ENCODE measurements at places on chromosomes 11 and 22. TPM values are rescaled to one million over a fixed set of nuclear protein-coding genes. Genes with fewer than 3 reads are reported as not detected.

DNA sequence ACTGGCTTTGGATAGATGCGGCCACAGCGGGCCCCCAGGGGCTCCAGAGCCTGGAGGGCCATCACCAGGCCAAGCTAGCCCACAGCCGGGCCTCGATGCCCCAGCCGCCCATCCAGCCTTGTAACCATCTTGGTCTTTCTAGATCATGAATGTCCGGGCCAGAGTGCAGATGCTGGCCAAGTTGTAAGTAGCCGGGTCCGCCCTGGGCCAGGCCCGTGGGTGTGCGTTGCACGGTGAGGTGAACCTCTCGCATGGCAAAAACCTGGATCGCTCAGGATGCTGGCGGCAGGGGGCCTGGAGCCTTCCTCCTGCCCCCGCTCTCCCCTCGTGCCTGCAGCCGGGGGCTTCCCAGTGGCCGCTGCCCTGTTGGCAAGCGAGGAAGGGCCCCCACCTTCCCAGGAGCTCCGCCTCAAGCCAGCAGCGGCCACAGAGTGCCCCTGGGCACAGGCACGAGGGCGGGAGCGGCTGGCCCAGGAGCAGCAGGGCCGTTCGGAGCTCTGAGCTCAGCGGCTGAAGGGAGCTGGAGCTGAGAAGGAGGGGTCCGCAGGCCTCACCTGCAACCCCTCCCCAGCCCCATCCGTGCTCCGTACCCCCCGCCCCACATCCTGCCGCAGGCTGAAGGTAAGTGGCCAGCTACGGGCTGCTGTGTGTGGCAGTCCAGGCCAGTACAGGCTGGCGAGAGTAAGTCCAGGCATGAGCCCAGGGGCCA, 10.9 kb upstream of the MRPL23 start:
- DNase-seq = peak; percentile 32

DNA sequence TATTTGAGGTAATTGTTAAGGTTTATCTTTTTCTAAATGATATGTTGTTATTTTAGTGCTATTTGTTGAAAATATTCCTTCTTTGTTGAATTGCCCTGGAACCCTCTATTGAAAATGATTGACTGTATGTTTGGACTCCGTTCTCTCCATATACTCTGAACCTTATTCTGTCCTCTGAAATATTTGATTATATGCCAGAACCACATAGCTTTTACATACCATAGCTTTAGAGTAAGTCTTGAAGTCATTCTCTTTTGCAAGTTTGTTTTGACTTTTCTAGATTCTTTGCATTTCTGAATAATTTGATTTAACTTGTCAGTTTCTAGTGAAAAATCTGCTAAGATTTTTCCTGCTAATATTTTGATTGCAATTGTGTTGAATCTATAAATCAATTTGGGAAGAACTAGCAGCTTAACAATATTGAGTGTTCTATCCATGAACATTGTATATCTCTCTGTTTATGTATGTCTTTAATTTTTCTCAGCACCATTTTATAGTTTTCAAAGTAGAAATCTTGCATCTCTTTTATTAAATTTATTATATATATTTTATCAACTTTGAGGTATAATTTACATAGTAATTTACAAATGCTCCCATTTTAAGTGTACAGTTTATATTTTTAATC, 51.7 kb upstream of the PITPNB start:
- DNase-seq = no peak

DNA sequence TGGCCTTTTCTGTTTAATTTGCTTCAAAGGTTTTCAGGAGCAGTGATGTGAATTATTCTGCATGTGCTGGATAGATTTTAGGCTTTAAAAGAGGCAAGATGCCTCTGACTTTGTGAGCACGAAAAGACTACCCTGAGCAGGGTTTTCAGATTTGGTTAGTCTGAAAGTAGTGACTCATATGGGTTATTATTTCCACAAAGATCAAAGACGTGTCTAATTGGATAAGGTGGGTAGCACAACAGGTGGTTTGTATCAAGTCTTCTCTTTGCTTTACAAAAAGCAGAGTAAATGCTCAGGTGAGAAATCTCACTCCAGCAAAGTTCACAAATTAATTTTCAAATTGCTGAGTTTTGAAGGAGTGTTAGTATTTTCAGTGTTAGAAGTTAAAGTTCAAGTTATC, 37.6 kb upstream of the DBX1 start:
- DNase-seq = no peak

Gene PKP3
- polyA plus RNA-seq = 2.4 TPM

- DNase-seq = peak; percentile 40
Observed at GRCh38 chr11:3146612-3147256, 18.4 kb downstream of the OSBPL5 start.

- no peak for DNase-seq
Observed at GRCh38 chr22:17491090-17491640, 72.1 kb upstream of the SLC25A18 start.

Gene FREY1
- polyA plus RNA-seq = 0.30 TPM

- no peak for DNase-seq
Observed at GRCh38 chr22:45242778-45243191, 2.1 kb upstream of the KIAA0930 start.

DNA sequence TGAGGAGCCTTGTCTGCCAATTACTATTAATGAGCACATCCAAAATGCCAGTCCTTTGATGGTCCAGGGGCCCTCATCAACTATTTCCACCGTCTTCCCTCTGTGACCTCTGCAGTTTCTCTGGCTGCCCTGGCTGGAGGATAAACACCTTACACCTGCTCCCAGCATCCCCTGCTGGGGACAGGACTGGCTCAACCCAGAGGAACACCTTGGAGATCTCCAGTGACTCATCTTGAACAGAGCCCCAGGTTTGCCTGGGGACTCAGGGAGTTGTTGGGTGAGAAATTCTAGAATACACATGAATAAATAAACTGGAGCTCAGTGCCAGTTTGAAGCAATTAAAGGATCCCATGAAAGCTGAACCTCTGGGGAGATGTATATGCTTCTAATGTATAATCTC, 24.0 kb upstream of the ELF5 start:
- DNase-seq = no peak

- peak; percentile 28 for DNase-seq
Observed at GRCh38 chr11:103202048-103202651, 92.9 kb downstream of the DYNC2H1 start.

DNA sequence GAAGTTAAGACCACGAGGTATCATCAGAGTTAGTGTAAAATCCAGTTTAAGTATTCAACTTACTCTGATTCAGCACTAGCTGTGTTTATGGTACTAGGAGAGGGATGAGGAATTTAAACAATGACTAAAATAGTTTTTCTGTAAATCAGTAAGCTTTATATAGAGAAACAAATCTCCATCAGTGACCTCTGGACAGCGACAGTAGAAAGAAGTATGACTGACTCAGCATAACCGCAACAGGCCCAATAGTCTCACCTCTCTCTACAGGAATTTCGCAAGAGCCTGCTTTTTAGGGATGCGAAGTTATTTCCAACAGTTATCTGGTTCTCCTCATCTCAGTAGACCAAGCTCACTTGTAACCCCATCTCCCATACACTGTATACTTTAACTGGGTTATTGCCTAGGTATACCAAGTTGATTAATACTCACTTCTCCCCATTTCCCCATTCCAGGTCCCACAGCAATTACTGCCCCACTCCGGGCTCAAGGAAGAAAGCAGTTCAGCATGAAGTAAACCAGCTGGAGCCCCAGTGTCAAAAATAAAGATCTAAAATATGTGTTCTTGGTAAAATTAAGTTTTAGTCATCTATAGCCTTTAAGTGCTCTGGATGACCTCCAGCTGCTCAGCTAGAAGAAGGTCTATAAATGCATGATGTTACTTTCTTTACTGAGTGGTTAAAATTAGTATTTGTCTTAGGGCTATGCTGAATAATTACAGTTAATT, 770.6 kb upstream of the CCDC90B start:
- no peak for DNase-seq

Gene PTGDR2
- not detected for polyA plus RNA-seq

Gene TRPM5
- not detected for polyA plus RNA-seq

- DNase-seq = no peak
Observed at GRCh38 chr11:101030692-101031091, 98.9 kb downstream of the PGR start.

DNA sequence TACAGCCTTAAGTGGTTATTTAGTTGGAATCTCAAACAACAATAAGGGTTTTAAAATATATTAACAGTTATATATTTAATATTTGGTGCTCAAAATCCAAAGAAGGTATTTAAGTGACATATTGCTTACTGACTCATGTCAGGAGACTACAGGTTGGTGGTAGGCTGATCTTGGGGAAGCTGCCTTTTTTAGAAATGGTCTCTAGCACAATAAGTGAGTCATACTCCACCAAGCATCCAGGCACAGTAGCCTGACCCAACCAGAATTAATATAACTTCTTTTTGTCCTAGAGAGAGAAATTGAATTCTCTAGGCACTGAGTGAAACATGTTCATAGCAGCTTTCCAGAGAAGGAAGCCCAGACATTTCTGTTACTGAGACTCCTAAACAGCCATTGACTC, 868.5 kb upstream of the TENM4 start:
- DNase-seq = no peak

DNA sequence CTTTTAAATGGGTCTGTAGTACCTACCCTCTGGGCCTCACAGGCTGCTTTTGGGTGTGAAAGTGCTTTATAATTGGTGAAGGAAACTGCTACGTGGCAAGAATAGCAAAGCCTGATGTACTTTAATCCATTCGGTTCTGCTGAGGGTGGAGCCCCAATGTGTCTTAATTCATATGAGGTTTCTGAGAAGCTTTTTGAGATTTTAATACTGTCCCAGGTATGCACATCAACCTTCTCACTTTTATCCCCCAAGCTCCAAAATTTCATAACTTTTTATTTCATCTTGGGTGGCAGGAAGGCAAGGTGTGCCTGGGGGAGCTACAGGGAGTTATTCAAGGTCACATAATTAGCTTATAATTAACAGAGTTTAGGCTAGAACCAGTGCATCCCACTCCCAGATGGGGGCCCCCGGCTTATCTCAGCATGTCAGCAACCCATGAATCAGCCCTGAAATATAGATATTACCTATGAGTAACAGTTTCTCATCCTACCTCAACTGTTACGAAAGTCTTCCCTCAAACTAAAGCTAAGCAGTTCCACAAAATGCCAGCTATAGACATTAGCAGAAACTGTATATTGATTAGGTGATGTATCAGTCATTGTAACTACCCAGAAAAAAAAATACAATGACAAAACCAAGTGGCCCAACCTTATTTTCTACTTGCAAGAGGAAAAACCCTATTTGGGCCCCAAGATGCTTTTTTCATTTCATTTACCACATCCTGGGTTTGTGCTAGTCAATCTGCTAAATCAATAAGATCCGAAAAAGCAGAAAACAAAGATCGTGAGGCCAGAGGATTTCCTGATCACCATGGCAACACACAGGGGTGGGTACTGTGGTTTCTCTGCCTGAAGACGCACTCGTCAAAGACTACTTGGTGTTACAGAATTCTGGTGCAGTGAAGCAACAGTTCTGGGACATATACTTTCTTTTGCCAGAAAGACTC, 26.7 kb downstream of the CD44 start:
- no peak for DNase-seq

- peak; percentile 79 for DNase-seq
Observed at GRCh38 chr22:22884010-22884887, 3.4 kb upstream of the IGLL5 start.

All from SK-N-SH (cell line).